Stimulated activated CD4-positive, alpha-beta T cell treated with anti-CD3 and anti-CD28 coated beads, Interleukin-4, amount 100 ng/mL, for 48 hours (primary cell): ENCODE measurements at places on chromosomes 16 and 17.

GRCh38 chr16:86529160-86529559, 18.8 kb downstream of the FOXF1 start:
- DNase-seq: no peak

DNA sequence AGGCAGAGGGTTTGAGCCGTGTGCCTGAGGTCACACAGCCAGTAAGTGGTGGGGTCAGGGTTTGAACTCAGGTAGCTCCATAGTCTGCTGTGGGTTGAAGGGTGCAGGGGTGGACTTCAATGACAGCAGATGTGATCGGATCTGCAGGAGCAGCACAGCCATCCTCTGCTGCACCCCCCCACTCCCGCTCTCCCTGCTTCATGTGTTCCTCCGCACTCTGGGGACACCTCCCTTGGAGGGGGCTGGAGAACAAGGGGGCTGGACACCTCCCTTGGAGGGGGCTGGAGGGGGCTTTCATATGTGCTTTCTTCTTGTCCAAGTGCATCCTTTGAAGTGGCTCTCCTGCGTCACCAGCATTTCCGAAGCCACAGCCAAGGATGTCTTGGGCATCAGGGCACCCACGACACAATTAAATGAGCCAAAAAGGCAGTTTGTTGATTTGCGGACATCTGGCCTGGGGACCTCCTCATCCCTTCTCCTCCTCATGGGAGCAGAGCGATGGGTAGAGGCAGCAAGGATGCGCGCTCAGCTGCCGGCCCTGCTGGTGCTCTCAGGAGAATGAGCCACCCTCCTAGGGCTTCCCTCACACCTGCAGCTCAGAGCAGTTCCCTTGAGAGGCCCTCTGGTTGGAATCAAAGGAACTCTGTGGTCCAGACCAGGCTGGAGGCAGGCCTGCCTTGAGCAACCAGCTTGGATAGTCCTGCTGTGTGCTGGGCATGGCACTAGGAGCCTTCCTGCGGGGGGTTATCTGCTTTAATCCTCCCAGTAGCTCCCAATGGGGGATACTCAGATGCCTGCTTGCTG, 26.2 kb downstream of the WSCD1 start:
- no peak for DNase-seq

DNA sequence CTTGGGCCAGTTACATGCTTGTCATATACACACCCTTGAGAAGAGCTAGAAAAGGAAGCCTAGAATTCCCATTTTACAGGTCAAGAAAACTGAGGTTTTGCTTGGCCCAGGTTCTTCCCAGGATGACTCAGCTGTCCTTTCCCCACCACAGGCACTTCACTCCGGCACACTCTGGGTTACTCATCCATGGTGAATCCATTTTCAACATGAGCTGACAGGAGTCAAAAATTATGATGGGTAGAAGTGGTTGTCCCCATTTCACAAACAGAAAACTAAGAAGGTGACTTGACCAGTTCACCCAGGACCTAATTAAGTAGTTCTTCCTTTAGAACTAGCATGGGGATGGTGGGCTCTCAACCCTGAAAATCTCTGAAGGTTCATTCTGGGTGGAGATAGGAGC, 67.2 kb downstream of the USP22 start:
- DNase-seq: no peak

GRCh38 chr17:7173687-7174602, 5.2 kb downstream of the ASGR1 start:
- DNase-seq: peak; percentile 30

DNA sequence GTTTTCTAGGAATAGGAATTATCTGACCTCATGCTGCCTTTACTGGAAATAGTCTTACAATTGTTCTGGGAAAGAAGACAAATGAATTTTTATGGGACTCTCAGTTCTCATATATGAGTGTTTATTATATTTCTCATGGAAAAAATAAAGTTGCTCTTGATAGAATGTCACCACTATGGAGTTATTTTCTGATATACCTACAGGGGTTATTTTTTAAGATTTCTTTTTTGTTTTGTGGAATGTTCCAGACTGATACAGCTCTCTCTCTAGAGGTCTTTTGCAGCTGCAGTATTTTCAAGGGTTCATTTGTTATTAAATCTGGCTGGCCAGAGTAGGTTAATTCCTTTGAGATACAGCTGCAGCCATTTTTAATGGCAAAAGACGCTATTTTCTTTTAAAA, 100.7 kb downstream of the ABCA8 start:
- no peak for DNase-seq

DNA sequence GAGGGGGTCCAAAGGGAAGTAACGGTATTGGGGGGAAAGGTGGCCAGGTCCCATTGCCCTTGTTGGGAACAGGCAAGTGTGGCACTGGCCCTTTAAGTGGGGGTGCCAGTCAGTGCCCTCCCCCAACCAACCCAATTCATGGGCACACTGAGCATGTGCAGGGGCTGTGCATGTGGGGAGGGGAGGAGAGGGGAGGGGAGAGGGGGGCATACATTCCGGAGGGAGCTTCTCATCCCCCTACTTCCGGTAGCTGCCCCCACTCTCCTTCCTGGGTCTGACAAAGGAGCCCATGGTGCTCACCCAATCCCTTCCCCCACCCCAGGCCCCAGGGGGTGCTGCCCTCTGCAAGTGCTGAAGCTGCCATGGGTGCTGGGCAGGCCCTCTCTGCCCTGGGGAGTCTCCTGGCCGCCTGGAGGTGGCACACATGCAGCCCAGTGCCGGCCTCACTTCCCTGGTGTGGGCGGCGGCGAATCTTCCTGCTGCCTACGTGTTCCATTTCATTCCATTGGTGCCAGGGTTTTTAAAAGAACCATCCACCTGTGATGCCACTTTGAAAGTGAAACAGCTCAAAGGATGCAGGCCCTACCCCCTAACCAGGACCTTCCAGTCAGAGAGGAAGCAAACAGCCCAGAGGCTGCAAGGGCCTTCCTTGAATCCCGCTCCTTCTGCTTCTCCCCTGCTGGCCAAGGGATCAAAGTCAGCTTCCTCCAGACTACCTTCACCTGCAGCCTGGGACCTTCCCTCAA, 11.0 kb downstream of the HEXIM2 start:
- DNase-seq: peak; percentile 31

DNA sequence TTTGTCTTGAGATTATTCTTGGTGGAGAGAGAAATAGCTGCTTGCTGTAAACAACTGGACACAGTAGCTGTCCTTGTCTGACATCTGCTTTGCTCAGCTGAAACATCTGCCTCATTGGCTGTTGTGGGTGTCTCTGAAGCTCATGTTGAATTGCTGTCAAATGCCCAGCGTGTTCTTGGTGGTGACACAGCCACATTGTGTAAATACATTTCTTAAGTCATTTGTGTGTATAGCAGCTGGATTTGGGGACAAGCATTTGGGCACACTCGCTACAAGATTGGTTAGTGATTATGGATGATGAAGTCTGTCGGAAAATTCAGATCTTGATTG, 5.3 kb downstream of the FAM234A start:
- DNase-seq: no peak

DNA sequence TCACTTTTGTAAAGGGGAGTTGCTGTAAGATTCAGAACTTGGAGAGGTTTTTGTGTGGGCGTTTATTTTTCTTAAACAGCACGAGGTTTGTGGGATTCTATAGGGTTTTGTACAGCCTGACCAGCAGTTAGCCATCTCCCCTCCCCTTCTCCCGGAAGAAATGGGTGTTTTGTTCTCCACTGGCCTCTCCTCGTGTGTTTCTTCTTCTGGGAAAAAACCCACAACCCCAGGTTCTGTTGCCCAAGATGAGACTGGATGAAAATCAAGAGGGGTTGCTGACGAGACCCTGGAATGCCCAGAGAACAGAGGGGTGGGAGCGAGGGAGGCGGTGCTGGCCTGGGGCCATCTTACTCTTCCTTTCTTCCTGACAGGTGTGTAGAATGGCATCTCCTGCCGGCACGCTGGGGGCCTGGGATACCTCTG, 186.1 kb downstream of the MSI2 start:
- DNase-seq: no peak

GRCh38 chr16:89880477-89881367, 7.3 kb downstream of the TCF25 start:
- DNase-seq: no peak

- DNase-seq: no peak
Measured at GRCh38 chr17:55167024-55167725, 97.6 kb upstream of the HLF start.

- no peak for DNase-seq
Measured at GRCh38 chr17:44128383-44128782, 4.9 kb upstream of the HDAC5 start.

DNA sequence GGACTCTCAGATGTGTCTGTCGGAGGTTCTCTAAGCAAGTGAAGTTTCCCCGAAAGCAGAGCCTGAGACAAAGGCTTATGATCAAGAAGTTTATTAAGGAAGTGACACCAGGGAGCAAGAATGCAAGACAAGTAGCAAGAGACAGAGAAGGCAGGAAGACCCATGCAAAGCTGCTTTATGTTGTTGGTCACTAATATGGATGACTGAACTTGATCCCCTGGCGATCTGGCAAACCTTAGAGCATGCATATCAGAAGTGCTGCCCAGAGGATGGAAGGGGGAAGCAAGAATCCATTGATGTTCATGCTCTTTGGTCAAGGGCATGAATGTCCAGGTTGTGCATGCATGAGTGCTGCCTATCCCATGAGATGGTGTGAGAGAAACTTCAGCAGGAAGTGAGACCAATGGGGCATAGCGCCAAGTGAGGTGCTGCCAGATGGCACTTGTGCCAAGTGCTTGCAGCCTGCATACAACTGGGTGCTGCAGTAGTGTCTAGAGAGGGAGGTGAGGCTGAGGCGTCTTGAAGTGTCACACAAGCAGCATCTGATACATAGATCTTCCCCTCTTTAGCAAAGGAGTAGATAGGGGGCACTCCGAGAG, 176.5 kb downstream of the SALL1 start:
- DNase-seq: no peak

GRCh38 chr17:31387438-31387837, 4.0 kb upstream of the RAB11FIP4 start:
- no peak for DNase-seq

GRCh38 chr17:68222606-68223005, 25.2 kb upstream of the AMZ2 start:
- DNase-seq: no peak

GRCh38 chr16:7304958-7305357, 27.7 kb upstream of the RBFOX1 start:
- DNase-seq: no peak

DNA sequence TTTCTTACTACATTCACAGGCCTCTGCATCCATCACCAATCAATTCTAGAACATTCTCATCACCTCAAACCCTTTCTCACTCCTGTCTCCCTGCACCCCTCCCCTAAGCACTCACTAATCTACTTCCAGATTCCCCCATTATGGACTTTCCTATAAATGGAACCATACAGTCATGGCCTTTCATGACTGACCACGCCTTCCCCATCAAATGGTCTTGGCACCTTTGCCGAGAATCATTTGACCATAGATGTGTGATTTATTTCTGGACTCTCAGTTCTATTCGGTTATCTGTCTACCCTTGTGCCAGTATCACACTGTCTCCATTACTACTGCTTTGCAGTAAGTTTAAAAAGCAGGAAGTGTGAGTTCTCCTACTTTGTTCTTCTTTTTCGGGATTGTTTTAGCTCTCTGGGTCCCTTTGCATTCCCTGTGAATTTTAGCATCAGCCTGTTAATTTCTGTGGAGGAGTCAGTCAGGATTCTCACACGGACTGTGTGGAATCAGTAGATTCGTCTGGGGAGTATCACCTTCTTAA, 27.5 kb downstream of the GTF3C1 start:
- no peak for DNase-seq

GRCh38 chr17:10428781-10429180, 7.0 kb upstream of the MYH8 start:
- no peak for DNase-seq

DNA sequence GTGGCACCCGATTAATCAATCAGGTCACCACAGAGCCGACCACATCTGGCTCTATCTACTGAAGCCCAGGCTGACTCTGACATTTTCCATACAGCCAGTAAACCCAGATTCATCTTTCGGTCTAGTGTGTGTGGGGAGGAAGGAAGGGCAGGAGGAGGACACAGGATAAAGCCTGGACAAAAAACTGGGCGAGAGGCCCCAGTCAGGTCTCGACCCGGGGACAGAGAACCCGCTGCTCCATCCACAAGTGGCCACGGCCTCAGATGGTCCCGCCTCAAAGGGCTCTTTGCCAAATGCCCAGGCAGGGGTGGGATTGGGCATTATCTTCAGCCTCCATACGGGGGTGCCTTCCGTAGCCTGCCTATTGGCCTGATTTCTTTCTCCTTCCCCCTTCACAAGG, 7.8 kb downstream of the ABR start:
- DNase-seq: no peak

GRCh38 chr16:17038415-17038814, 432.3 kb downstream of the XYLT1 start:
- DNase-seq: no peak

DNA sequence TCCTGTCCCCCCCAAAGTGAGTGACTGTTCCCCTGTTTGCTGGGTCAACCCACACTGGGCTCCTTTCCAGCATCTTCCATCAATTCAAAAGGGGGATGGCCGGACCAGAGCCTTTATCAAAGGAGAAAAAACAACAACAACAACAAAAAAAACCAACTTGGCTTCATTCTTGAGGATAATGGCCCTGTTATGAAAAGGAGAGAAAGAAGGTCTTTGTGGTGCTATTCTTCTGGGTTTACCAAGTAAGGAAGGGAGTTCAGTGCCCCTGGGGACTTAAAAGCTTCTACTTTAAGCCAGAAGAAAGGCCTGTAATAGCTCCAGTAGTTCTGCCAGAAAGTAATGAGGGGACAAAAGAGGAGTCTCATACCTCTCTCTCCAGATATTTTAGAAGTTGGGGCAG, 71.5 kb downstream of the RGS9 start:
- no peak for DNase-seq

DNA sequence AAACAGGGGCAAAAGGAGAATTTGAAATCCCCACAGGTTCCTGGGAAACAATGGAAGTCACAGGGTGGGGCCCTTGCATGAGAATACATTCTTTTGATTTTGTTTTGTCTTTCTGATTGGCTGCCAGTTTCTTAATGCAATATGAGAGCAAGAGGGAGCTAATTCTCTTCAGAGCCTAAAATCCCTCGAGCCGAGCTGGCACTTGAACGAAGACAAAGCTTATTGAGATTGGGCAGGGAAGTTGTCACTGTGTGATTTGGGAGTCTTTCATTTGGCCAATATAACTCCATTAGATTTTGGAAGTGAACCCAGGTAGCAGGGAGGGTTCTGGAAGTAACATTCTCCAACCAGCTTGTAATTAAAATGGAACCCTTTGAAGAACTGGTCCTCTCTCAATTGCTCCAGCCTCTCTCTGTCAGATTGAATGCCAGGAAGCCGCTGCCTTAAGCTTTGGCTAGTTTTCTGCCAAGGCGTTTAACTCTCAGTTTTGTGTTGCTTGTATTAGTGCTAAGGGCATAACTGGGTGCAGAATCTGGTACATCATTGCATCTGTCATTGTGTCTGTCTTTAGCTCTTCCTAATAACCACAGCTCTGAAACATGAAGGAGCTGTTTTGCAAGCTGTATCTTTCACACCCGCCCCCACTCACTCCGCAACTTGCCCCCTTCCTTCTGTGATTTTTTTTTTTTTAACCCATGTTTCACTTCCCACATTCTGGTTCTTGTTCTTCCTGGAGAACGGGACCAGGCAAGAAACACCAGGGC, 272.0 kb downstream of the MAF start:
- DNase-seq: no peak
